Stimulated activated CD8-positive, alpha-beta memory T cell treated with anti-CD3 and anti-CD28 coated beads, Interleukin-12 subunit alpha, Interleukin-12 subunit beta, amount 100 ng/mL, for 4 hours (primary cell): ENCODE measurements at places on chromosomes 7 and 10.

DNA sequence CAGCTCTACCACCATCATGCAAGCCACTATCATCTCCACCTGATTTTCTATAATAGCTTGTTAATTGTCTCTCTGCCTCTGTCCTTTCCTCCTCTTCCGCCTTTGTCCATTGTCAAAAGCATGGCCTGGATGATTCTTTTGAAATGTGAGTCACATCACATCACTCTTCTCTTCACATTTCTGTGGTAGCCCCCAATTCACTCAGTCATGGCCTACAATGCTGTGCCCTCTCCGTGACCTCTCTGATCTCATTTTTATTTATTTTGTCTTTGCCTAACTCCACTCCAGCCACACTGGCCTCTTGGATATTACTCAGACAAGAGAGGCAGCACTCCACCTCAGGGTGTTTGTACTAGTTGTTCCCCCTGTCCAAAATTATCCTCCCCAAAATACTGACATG, 4.9 kb upstream of the ABCB4 start:
- DNase-seq = no peak

GRCh38 chr10:92697663-92698511, 8.1 kb downstream of the HHEX start:
- no peak for DNase-seq

DNA sequence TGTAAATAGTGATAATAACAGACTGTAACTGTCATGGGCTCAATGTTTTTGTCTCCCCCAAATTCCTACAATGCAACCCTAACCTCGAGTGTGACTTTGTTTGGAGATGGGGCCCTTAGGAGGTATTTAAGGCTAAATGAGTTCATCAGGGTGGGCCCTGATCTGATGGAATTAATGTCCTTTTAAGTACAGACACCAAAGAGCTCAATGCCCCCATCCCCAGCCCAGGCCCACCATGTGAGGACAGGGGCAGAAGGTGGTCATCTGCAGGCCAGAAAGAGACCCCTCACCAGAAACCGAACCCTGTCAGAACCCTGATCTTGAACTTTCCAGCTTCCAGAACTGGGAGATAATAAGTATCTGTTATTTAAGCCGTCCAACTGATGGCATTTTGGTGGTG, 83.2 kb downstream of the PIP4K2A start:
- no peak for DNase-seq

DNA sequence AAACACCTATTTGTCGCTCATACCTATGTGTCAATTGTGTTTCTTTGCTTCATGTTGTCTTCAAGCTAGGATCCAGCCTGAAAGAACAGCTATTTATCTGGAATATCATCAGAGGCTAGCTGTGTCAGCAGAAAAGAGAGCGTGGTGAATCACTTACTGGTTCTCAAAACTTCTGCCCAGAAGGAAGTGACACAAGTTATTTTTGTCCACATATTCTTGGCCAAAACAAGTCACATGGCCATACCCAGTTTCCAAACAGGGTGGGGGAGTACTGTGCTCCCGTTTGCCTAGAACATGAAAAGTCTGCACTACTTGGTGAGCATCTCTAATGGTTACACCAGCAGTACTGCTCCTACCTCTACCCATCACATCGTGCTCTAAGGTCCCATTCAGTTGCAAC, 160.9 kb upstream of the CSTF2T start:
- DNase-seq = no peak

DNA sequence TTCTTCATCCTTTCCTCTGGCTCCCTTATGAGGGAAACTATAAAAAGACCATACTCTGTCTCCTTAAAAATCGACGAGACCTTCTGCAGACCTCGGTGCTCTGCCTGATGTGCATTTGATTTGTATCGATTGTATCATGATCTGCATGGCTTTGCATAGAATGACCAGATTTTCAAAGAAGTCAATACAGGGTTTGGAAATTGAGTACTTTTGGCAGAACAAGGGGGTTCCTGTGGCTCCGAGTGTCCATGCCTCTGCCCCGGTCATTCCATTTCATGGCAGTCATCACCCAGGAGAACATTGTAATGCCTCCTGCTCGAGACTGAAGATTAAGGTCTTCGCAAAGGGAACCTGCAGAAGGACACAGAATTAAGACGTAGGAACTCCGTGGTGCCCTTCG, 685 bp downstream of the CASP2 start:
- no peak for DNase-seq

- DNase-seq = no peak
Measured at GRCh38 chr10:5953676-5954075, 23.7 kb downstream of the IL15RA start.

GRCh38 chr10:133227256-133227655, 2.8 kb upstream of the UTF1 start:
- no peak for DNase-seq

DNA sequence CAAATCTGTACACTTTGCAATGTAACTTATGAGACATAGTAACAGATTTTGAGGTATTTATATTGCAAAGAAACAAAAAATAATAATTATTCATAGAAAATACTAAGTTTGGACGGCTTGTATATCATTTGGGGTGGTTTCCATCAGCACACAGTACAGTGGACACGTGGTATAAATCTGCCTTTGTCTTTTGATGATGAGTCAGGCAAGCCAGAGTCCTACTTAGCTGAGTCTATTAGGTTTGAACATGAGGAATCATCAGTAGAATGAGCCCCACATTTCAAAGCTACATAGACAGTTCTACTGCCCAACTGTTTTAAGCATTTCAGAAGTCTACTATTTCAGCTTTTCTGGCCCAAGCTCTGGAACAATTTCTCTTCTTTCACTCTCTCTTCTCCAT, 803.2 kb downstream of the PHTF2 start:
- no peak for DNase-seq

- DNase-seq = no peak
Measured at GRCh38 chr10:26290236-26290635, 73.7 kb downstream of the GAD2 start.

- no peak for DNase-seq
Measured at GRCh38 chr10:14588084-14588937, 186.4 kb downstream of the FAM107B start.

GRCh38 chr7:47776335-47776734, 171.9 kb downstream of the PKD1L1 start:
- no peak for DNase-seq

- DNase-seq = no peak
Measured at GRCh38 chr10:74718208-74718607, 108.2 kb upstream of the KAT6B start.
